AG04450 (cell line): ENCODE measurements at places on chromosomes 3 and 15.

DNA sequence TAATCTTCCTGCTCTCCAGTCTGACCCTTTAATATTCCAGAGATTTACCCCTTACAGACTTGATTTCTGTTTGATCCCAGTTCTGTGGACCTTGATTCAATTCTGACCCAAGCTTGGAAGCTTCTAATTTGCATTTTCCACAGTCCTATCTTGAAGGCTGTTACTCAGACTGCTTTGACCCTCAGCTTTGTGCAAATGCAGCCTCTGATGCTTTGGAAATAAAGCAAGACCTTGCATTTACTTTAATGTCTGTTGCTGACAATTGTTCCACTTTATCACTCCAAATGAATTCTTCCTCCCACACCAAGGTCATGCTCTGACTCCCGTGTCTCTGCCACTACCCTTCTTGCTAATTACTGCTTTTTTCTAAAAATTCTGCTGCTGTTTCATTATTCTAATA, 886.0 kb downstream of the TUSC7 start:
- DNase-seq: no peak

DNA sequence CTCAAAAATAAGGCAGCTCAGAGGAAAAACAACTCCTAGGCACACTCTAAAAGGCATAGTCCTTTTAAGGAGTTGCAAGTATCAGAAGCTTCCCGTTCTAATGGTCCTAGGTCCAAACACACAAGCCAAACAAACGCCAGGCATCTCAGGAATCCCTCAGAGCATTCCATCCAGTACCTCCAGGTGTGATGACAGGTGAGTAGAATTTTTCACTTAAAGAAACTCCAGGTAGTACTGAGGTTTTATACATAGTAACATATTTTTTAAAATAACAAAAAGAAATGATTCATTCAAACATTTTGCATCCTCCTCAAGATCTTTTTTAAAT, 1092.3 kb downstream of the TUSC7 start:
- no peak for DNase-seq

DNA sequence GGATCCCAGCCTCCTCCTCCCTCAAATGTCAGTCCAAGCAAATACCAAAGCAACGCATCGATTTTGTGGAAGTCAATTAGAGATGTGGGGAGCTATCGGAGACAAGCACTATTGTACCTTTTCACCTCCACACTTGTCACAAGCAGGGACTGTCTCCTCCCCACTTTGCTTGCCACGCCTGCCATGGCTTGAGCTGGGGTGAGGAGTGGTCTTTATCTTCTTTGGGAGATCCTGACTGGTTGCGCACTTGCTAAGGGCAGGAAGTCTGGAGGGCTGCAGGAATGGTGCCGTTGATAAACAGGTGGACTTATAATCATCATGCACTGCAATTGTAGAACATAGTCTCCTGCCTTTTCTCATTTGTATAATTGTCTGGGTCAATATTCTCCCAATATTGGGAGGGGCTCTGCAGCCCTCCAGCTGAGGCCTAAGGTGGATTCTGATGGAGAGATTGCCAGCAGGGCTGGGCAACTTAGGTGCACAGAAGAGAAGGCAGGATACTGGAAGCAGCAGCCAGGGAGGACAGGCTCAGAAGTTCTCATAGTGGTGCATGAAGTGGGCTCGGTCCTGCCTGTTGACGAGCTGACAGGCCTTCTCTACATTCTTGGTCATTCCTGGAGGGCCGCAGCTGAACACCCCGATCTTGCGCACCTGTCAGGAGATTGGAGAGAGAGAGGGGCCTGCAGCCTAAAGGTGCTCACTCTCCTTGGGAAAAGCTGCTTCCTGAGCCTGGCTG, 20.2 kb downstream of the DUOX2 start:
- no peak for DNase-seq

GRCh38 chr15:36544518-36545466, 34.6 kb upstream of the CDIN1 start:
- no peak for DNase-seq

- no peak for DNase-seq
Observed at GRCh38 chr3:106120356-106120755, 251.5 kb upstream of the CBLB start.

GRCh38 chr15:91422797-91423196, 322.7 kb downstream of the SV2B start:
- DNase-seq: no peak

GRCh38 chr3:8610951-8611350, 33.6 kb downstream of the SSUH2 start:
- DNase-seq: no peak

DNA sequence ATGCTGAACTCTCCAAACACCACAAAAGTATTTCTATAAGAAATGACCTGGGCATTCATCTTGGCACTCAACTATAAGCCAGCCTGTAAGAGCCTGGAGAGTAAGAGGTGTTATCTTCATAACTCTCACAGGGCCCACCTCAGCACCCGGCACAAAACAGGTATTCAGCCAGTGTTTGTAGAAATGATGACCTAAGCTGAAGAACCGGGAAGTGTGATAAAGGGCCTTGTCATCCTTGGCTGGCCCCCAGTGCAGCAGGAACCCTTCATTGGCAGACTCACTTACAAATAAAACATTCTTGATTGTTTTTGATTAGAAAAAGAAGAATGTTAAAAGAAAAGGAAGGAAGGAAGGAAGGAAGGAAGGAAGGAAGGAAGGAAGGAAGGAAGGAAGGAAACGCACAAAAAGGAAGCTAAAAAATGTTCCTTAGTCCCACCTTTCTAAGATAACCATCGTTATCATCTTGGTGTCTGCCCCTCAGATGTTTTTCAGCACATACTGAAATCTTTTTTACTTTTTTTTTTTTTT, 52.1 kb downstream of the DAPK2 start:
- DNase-seq: no peak

GRCh38 chr3:33803894-33804526, 5.6 kb downstream of the PDCD6IP start:
- DNase-seq: no peak
